ENCODE measurements at places on chromosomes 1 and 21. TPM values are rescaled to one million over a fixed set of nuclear protein-coding genes. Genes with fewer than 3 reads are reported as not detected.

DNA sequence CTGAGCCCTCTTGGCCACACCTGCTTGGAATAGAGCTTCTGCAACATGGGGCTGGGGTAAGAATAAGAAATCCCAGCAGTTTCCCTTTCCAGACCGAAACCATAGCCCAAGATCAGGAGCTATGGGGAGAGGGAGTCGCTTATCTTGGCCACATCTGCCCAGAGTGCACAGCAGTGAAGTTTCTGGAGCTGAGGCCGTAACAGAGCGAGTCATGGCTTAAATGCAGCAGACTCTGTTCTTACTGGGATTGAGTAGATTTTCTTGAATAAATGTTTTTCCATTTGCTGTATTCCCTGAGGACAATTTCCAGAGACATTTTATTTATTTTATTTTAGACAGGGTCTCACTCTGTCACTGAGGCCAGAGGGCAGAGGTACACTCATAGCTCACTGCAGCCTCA lies 33.5 kb downstream of the CFAP57 start:
- no peaks in the 10 kb centered on the region for H3K36me3 ChIP-seq
- peaks cover 24% of the 10 kb centered on the region for H3K4me1 ChIP-seq
- peak; percentile 17 for DNase-seq
- no peak overlapping the region for H3K4me3 ChIP-seq
- peak overlapping the region; percentile 89 for H3K27ac ChIP-seq

GRCh38 chr1:208977012-208977411 lies 606.5 kb upstream of the CAMK1G start:
- H3K27me3 ChIP-seq: no peaks in the 10 kb centered on the region
- H3K4me3 ChIP-seq: no peak overlapping the region
- DNase-seq: no peak
- no peak overlapping the region for H3K27ac ChIP-seq

- H3K27me3 ChIP-seq: no peaks in the 10 kb centered on the region
- no peak overlapping the region for H3K27ac ChIP-seq
- no peak overlapping the region for H3K4me3 ChIP-seq
- H3K36me3 ChIP-seq: no peaks in the 10 kb centered on the region
- no peak for DNase-seq
Measured at GRCh38 chr1:119435052-119435451, 20.1 kb downstream of the HSD3B2 start.

- no peaks in the 10 kb centered on the region for H3K27me3 ChIP-seq
- peak overlapping the region; percentile 19 for H3K4me3 ChIP-seq
- peak overlapping the region; percentile 70 for H3K27ac ChIP-seq
- peaks cover 31% of the 10 kb centered on the region for H3K4me1 ChIP-seq
Measured at GRCh38 chr1:44048532-44049215, 17.4 kb upstream of the SLC6A9 start.

- no peak overlapping the region for H3K4me3 ChIP-seq
- H3K36me3 ChIP-seq: no peaks in the 10 kb centered on the region
- no peak for DNase-seq
- peaks cover 4% of the 10 kb centered on the region for H3K4me1 ChIP-seq
- H3K27me3 ChIP-seq: peaks cover 6% of the 10 kb centered on the region
Measured at GRCh38 chr1:110206261-110206920, 3.7 kb upstream of the KCNC4 start.

Gene PTP4A2
- total RNA-seq: 268 TPM

- H3K27me3 ChIP-seq: peaks cover 44% of the 10 kb centered on the region
- no peak overlapping the region for H3K4me3 ChIP-seq
- no peaks in the 10 kb centered on the region for H3K4me1 ChIP-seq
- H3K27ac ChIP-seq: no peak overlapping the region
Measured at GRCh38 chr1:92488832-92489231, 2.1 kb upstream of the GFI1 start.
